CD4-positive, alpha-beta T cell treated with Interleukin-15 for 4 hours (primary cell): ENCODE measurements at places on chromosomes 1 and 21.

DNA sequence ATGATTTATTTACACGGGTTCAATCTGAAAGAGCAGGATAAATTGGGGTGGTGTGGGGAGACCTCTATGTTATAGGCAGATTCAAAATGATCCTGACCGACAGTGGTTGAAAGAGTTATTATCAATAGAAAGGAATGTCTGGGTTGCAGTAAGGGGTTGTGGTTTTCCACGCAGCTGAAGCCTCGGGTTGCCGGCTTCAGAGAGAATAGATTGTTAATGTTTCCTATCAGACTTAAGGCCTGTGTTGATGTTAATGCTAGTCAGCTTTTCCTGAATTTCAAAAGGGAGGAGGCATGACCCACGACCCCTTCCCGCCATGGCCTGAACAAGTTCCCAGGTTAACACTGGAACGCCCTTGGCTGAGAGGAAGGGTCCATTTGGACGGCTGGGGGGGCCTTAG, 2.2 kb upstream of the UBE2J2 start:
- DNase-seq = no peak

GRCh38 chr21:38938343-38938742, 132.6 kb downstream of the ETS2 start:
- DNase-seq = peak; percentile 18

DNA sequence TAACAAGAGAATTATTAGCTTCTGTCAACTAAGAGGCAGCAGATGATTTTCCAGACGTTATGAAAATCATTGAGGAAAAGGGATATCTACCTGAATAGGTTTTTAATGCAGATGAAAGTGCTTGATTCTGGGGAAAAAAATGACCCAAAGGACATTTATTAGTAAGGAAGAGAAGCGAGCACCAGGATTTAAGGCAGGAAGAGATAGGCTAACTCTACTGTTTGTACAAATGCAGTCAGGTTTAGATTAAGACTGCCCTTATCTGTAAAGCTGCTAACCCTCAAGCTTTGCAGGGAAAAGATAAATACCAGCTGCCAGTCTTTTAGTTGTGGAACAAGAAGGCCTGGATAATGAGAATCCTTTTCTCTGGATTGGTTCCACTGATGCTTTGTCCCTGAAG, 33.0 kb upstream of the LRIG2 start:
- no peak for DNase-seq

GRCh38 chr1:110288111-110288510, 51.1 kb upstream of the RBM15 start:
- no peak for DNase-seq

GRCh38 chr21:42433946-42434551, 30.3 kb downstream of the UBASH3A start:
- DNase-seq = no peak

- DNase-seq = no peak
These were observed 71.9 kb downstream of the SYCP1 start for GRCh38 chr1:114926607-114927006.

- DNase-seq = no peak
These were observed 25.0 kb upstream of the SHE start for GRCh38 chr1:154527192-154527591.
